ENCODE measurements at places on chromosomes 5 and 9.

DNA sequence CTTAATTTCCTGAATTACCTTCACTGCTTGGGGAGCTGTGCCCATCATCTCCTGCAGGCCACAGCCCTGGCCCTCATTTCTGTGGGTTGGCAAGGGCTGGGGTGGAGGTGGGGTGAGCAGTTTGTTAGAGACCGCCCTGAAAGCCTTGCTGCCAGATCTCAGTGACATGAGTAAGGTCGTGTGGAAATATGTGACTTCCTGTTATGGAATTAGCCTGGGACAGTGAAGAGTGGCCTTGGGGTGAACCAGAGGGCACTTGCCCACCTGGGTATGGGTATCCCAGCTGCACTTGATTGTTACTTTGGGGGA is 2.5 kb upstream of the HNRNPAB start:
- DNase-seq: no peak

DNA sequence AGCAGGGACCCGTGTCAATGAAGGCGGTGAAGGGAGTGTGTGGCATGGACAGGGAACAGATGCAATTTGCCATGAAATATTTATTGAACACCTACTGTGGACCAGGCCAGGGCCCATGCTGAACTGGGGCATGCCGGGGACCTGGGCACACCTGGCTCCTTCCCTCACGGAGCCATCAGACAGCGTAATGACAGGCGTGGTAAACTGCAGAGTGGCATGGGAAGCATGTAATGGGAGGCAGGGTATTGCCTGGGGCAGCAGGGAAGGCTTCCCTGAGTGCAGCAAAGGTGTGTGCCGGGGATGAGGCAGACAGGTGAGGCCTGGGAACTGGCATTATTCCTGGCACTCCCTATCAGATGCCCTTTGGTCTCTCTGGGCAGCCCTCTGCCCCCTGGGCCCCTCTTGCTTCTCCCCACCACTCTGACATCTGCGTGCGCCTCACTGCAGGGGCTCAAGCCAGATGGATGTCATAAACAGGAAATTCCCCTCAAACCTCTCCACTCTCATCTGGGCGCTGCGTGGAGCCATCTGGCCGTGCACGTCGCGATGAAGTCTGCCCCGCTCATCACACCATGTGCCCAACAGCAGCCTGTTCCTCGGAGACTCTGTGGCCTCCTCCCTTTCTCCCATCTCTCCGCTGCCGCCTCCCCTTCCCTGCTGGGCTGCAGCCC is 67.6 kb downstream of the HMCN2 start:
- no peak for DNase-seq

DNA sequence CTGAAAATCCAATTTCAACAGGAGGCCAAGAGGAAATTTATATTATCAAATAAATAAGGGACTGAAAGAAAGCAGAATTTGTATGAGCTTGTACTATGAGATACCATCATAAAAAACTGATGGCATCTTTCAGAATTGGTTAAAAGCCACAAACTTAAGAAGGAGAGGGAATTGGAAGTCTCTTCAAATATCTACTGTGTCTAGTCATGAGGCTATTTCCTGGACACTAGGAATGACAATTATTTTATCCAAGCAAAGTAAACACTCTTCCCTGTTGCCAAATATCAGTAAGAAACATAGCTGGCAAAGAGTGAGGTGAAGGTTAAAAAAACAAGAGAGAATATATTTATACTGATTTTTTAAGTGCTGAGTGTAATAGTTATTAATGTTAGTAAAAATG is 101.5 kb upstream of the ARRDC3 start:
- DNase-seq: no peak

GRCh38 chr5:174910245-174910737 is 185.9 kb downstream of the MSX2 start:
- DNase-seq: no peak

GRCh38 chr5:9194509-9194908 is 351.4 kb downstream of the SEMA5A start:
- DNase-seq: no peak

GRCh38 chr9:28547527-28547926 is 974.2 kb upstream of the C9orf72 start:
- no peak for DNase-seq

DNA sequence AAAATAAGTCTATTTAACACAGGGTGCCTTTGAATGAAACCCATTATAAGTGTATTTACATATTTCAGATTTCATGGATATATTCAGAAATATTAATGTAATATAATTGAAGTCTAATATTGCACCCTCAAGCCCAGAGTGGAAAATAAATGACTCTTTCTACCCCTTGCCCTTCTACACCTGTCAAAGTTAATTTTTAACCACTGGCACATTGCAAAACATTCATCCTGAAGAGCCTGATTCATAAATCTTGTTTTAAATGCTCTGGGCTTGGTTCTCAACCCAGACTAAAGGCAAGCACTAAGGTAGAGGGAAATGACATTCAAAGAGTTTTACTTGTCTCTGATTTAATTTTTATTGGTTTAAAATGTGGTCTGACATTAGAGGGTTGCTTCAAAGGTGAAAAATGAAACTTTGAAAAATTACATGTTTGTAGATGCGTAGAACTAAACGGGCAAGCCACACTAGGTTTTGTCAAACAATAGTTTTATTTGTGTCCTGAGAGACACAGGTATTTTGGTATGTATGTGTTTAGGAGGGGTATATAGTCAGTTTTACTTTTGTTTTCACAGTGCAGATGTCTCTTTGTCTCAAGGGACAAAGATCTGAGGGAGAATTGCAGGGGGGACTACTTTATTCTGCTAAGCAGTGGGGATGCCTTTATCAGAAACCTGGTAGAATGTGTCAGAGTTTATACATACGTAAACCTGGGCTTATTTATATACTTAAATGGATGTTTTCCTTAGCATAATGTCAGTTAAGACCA is 69.7 kb downstream of the PIK3R1 start:
- DNase-seq: no peak

GRCh38 chr5:53481887-53482716 is 1.7 kb downstream of the FST start:
- no peak for DNase-seq

DNA sequence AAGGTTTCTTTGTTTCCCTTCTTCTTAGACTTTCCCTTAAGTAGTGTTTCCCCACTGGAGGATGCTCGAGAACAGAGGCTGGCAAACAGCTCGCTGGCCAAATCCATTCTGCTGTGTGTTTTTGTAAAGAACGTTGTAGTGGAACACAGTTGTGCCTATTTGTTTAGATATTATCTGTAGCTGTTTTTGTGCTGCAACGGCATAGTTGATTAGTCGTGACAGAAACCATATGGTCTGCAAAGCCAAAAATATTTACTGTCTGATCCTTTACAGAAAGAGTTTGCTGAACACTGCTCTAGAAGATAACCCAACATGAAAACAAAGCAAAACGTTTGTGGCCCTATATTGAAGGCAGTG is 47.0 kb upstream of the EGFLAM start:
- DNase-seq: no peak

DNA sequence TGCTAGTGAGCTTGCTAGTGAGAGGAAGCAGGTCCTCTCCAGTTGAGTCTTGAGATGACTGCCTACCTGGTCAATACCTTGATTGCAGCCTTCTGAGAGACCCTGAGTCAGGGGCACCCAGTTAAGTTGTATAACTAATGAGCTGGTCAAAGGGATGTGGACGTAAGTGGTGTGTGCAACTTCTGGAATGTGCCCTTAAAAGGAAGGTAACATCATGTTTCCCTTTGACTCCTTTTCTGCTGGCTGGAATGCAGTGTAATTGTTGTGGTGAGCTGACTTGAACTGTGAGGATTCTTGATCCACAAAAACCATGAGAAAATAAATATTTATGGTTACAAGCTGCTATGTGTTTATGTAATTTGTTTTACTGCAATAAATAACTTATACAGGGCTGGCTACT is 2.4 kb upstream of the SNX2 start:
- no peak for DNase-seq
